ENCODE measurements at places on chromosomes 6 and 20. TPM values are rescaled to one million over a fixed set of nuclear protein-coding genes. Genes with fewer than 3 reads are reported as not detected.

ADGB gene
- not detected for total RNA-seq

LINC00237 gene
- total RNA-seq, result not detected

PDE7B gene
- 0.61 TPM for total RNA-seq

ULBP1 gene
- total RNA-seq, result 1.00 TPM

SYNDIG1 gene
- 1.4 TPM for total RNA-seq

CD40 gene
- total RNA-seq, result 4.4 TPM

SLC22A3 gene
- 55.6 TPM for total RNA-seq

ZNF184 gene
- total RNA-seq, result 2.4 TPM

ECT2L gene
- total RNA-seq, result not detected

PNISR gene
- total RNA-seq, result 21.4 TPM

PSORS1C2 gene
- total RNA-seq, result not detected

MYLK4 gene
- total RNA-seq, result 0.10 TPM

GHRH gene
- not detected for total RNA-seq

NFS1 gene
- 39.0 TPM for total RNA-seq

PARD6B gene
- total RNA-seq, result 3.6 TPM

EFHC1 gene
- total RNA-seq, result 12.1 TPM

FERMT1 gene
- 16.5 TPM for total RNA-seq

REM1 gene
- total RNA-seq, result 0.90 TPM

ADGRB3 gene
- not detected for total RNA-seq

RNF144B gene
- 0.37 TPM for total RNA-seq

SLC32A1 gene
- not detected for total RNA-seq

DDO gene
- total RNA-seq, result 0.14 TPM

GATA5 gene
- total RNA-seq, result 0.66 TPM

JAG1 gene
- 37.3 TPM for total RNA-seq

PSMA7 gene
- 577 TPM for total RNA-seq

SLA2 gene
- 0.13 TPM for total RNA-seq

SFTA2 gene
- 0.19 TPM for total RNA-seq

LRRC73 gene
- total RNA-seq, result 1.2 TPM

CABLES2 gene
- total RNA-seq, result 5.5 TPM

C20orf141 gene
- total RNA-seq, result 0.49 TPM

POLR1H gene
- 37.6 TPM for total RNA-seq

RAET1E gene
- total RNA-seq, result 2.3 TPM

PRRT1 gene
- total RNA-seq, result 0.58 TPM
